ENCODE measurements at places on chromosomes 5 and 9. TPM values are rescaled to one million over a fixed set of nuclear protein-coding genes. Genes with fewer than 3 reads are reported as not detected.

DNA sequence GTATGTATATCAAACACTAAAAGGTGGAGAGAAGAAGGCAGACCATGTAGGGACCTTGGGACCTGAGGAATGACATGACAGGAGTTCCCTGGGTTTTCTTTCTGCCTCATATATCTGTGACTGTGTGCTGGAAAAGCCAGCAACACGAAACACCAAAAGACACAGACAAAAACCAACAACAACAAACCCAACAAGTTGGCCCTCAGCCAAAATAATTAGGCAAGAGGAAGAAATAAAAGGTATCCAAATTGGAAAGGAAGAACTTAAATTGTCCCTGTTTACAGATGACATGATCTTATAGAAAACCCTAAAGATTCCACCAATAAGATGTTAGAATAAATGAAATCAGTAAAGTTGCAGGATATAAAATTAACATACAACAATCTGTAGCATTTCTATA, 21.7 kb downstream of the ABO start:
- DNase-seq = no peak

GRCh38 chr5:102927007-102927406, 171.9 kb downstream of the PAM start:
- DNase-seq = no peak

DNA sequence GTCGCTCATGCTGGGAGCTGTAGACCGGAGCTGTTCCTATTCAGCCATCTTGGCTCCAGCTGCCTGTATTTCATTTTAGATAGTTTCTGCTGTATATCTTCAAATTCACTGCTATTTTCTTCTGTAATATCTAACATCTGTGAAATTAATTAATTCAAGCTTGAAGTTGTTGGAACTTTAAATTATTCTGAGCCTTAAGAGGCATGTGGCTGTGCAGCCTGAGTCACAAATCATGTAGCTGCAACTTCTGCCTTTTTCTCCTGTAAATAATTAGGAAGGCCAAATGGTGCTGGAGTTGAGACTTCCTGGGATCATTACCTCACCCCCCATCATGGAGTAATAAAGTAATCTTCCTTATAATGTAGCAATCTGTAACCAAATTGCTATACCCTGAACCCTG, 183.3 kb upstream of the PCSK5 start:
- DNase-seq = no peak

IL4 gene
- not detected for total RNA-seq

GRCh38 chr5:81631621-81632020, 119.3 kb downstream of the SSBP2 start:
- no peak for DNase-seq

DNA sequence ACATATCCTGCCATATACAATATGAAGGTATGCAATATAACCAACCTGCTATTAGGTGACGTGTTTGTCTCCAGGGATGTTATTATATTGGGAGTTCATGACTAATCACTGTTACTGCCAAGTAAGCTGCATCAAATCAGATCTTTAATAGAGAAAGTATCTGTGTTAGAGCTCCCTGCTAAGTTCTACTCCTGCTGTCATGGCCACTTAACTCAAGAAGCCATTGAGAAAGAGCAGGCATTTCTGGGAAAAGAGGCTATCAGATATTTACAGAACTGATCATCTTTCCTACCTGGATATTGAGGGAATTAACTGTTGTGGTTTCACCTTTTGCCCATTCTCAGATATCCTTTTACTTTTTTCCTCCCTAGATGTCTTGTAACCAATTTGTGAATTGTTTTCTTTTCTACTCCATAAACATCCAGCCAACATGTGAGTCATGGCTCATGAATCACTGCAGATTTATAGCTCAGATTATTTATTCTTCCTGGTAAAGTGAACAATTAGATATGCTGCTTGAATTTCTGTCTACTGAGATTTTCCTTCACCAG, 634.8 kb upstream of the FAM174A start:
- no peak for DNase-seq

GRCh38 chr5:95810305-95811125, 12.0 kb downstream of the GLRX start:
- DNase-seq = no peak

DNA sequence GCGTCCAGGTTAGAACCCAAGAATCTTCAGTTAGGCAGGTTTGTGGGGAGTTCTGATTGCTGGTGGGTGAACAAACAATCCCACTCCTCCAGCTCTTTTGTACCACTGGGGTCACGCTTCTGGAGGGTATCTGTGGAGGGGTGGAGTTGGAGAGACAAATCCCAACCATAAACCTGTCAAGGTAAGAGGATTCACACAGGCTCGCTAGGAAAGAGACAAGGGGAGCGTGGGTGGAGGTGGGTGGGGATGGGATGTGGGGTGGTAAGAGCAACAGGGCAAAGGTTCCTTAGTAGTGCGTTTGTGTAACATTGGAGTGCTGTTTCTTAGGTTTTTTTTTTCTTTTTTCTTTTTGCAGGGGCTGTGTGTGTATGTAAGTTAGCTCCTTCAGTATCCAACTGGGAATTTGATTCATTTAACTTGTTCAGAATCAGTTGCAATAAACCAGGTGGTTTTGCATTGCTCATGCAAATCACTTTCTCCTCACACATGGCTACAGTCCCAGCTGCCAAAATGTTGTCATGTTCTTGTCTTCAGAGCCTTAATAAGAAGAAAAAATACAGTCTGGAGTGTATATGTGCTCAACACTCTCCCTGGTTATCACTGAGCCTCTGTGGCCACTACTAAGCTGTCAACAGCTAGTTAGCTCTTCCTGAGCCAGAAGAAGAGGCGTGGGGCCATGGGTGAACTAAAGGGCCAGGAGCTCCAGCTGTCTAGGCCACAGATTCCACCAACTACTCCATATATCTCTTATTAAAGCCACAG, 164.0 kb upstream of the RAD23B start:
- DNase-seq = no peak

- no peak for DNase-seq
Observed at GRCh38 chr9:128689820-128690683, 1.0 kb downstream of the SET start.

PTGS1 gene
- total RNA-seq = 5.1 TPM

DNA sequence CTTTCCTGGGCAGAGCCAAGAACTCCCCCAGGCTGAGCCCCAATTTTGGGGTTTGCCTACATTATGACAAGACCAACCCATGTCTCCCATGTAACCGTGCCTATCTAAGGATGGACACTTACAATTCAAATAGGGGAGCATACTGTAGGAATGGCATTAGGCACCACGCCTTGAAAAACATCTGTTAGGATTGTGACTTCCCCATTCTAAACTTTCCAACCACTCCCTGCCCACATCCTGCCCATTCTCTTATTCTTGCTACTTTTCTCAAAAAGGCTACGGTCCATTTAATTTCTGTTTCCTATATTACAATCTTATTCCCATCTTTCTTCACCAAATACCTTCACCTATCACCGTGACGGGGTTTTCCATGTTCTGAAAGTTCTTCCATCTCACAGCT, 99.2 kb downstream of the LPAR1 start:
- no peak for DNase-seq

DNA sequence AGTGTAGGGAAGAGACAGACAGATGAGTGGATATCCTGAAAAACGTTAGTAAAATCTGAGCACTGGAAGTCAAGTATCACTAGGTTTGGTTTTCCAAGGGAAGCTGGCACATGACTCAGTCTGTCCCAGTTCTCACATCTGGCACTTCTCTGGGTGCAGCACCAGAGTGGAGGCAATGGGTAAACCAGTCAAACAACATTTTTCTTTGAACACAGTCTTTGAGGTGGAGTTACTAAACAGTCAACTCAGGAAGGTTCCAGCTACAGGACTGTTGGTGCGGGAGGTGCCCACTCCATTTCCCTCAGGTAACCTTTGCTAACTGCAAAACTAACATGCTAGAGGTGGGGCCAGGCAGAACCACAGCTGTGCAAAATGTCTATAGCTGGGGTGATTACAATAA, 301.4 kb upstream of the RFX3 start:
- DNase-seq = peak; percentile 77

DNA sequence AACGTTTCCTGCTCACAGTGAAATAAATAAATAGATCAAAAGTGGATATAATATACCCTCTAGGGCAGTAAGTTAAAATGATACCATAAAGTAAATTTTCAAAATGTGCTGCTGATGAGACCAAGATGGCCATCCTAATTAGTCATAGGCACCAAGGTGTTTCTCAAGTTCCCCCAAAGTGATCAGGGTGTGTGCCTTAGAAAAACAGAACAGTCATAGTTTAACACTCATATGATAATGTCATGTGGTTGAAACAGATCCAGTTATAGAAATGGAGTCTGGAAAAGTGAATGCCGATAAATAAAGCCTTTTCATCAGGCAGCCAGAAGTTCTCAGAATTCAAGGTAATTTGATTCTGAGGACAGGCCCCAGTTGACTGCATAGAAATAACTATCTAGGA, 161.5 kb upstream of the CDKN2B start:
- DNase-seq = no peak

HCN1 gene
- 0.07 TPM for total RNA-seq

- DNase-seq = no peak
Observed at GRCh38 chr5:5432020-5432707, 9.7 kb downstream of the ICE1 start.

DNA sequence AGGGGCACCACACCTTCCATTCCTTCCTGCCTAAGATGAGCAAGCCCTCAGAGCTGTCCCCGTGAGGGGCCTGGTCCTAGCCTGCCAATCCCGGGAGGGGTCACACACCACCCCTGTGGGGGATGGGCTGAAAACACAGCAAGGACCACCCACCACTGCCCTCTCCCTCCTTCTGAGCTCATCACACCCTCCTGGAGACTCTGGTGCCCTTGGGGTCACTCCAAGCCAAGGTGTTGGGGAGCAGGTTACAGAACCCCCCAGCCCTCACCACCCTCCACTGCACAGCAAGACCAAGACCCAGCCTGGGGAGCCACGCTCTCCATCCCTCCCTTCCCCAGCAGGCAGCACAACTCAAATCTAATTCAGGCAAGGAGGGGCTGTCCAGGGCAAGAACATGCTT, 60.5 kb upstream of the PPP1R26 start:
- peak; percentile 14 for DNase-seq

OR1Q1 gene
- total RNA-seq = not detected

CAMK4 gene
- 2.2 TPM for total RNA-seq

DNA sequence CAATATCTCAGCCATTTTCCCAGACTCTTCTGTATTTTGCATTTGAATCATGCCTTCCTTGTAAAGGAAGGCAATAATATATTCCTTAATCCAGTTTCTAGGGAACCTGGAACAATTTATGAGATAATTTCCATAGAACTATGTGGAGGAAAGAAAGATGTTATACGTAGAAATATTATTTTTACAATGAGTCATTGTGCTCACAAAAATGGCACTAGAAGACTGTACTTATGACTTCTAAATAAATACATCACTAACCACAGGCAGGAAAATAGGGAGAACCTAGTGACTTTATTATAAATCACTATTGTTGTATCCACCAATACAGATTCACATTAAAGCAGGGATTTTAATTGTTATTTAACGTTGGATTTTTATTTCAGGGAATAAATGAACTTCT, 87.6 kb downstream of the FBXO38 start:
- DNase-seq = no peak

DNA sequence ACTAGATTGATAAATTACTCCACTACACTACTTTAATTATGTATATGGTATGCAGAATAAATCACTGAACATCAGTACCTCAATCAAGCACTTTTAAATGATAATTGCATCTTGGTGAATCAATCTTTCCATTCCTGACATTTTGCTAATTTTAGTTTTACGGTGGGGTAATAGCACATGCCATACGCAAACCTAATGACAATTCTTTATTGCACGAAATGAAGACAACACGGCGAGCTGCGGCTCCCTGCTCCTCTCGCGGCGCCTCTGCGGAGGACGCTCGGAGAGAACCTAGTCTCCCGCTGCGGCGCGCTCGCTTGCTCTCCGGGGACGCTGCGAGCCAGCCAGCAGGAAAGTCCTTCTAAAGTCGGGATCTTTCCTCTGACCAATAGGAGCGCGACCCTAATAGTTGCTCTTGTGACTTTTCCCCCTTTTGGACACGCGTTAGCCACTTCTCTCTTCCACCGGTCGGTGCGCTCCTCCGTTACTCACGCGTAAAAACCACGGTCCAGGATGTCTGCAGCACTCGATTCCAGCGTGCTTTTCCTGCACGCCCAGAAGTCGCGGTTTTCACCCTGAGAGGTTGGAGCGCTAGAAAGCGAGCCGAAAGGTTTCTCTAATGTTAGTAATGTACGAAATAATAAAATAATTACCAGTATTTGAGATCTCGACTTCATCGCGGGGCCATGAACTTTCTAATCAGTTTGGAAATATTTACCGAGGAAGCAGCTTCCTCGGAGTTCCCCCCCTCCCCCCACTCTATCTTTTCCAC, 1.0 kb upstream of the MEF2C start:
- DNase-seq = peak; percentile 56

GRCh38 chr5:65728218-65728617, 6.2 kb downstream of the NLN start:
- DNase-seq = no peak
